NCI-H1048 (cell line): ENCODE measurements at places on chromosomes 16 and 17.

- no peak for DNase-seq
Measured at GRCh38 chr16:11036040-11036439, 91.7 kb downstream of the CLEC16A start.

DNA sequence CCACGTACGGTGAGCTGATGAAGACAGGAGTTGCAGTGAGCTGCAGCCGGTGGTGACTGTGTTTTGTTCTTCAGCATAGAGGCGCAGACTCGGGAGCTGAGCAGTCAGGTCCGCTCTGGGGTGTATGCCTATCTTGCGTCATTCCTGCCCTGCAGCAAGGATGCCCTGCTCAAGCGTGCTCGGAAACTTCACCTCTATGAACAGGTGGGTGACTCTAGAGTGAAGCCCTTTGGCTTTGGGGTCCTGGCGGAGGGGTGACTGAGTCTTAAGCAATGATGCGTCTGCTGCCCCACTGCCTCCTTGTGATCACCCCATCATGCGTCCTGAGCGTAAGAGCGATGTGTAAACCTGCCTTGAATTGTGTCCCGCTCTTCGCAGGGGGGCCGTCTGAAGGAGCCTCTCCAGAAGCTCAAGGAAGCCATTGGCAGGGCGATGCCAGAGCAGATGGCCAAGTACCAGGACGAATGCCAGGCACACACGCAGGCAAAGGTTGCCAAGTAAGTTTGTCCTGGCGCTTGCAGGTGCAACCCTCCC is 22.9 kb downstream of the UBN1 start:
- no peak for DNase-seq

DNA sequence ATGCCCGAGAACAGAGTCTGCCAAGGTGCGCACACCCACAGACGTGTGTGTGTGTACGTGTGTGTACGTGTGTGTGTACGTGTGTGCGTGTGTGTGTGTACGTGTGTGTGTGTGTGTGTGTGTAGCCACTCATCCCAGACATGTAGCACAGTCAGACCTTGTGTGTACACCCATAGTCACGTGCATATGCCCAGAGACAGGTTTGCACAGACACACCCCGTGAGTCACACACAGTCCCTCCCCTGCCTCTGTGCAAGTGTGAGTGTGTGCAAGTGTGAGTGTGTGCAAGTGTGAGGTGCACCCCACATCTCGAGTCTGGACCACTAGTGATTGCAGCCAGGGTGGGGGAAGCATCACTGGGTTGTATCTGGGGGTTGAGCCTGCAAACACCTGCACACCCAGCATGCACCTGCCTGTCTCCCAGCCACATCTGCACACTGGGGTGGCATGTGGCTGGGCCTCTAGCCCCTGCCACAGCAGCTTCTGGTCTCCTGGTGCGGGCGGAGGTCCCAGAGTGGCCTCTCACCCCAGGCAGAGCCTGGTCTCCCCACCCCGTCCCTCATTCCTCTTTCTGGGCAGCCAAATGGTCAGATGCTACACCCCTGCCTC is 23.6 kb downstream of the BAHCC1 start:
- DNase-seq, result no peak

- no peak for DNase-seq
Measured at GRCh38 chr16:75039941-75040340, 41.1 kb downstream of the ZNRF1 start.

GRCh38 chr17:8117367-8117979 is 841 bp downstream of the ALOXE3 start:
- DNase-seq, result no peak

- DNase-seq, result no peak
Measured at GRCh38 chr17:50687200-50688066, 20.3 kb downstream of the ANKRD40 start.

DNA sequence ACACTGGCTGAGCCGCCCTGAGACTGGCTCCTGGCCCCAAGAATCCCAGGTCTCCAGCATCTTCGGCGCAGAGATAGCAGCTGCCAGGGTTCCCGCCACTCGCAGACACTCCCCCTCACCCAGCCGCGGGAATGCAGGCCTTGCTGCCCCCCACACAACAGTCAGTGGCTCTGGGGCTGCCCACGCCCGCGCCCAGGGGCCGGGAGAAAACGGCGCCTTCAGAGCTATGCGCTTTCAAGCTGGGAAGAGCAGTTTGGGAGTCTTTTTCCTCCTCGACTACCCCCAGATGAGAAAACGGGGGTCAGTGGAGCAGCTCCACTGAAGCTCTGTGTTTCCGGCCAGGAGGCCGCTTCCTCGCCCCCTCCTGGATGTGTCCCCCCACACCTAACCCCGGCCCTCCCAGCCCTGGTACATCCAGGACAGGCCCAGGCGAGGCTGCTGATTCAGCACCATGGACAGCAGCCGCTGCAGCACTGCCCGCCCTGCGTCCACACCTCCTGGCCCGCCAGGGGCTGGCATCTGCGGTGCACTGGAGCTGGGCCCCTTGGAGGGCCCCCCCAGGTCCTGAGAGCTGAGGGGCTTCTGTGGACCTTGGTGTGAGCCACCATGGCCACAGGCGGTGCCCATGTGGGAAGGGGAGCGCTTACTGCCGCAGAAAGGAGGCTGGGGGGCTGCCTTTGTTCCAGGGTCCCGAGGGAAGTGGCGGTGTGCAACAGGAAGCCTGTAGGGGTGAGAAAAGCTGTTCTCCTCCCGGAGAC is 35.7 kb downstream of the CACNA1H start:
- DNase-seq, result no peak

DNA sequence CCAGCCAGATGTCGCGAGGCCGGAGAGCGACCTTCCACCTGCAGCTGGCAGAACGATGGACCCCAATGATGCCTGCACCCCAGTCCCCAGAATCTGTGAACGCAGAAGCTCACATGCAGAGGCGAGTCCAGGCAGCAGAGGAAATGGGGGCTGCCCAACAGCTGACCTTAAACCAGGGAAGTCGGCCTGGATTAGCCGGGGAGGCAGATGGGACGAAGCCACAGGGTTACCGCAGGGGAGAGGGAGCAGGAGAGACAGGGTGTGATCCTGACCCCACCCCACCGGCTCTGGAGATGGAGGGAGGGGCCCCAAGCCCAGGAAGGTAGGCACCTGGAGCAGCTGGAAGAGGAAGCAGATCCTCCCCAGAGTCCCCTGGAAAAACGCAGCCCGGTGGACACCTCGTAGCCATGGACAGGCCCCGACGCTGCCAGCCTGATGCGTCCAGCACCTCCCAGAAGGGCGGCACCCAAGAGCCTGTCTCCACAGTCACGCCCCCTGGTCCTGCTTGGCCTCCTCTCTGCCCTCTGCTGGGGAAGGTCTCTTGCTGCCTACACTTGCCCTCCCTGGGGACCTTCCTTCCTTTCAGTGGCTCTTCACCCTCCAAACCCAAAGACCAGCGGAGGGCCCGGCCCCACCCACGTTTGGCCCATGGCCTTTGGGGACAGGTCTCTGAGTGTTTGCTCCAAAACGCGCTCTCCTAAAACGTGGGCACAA is 37.3 kb downstream of the PIEZO1 start:
- no peak for DNase-seq

DNA sequence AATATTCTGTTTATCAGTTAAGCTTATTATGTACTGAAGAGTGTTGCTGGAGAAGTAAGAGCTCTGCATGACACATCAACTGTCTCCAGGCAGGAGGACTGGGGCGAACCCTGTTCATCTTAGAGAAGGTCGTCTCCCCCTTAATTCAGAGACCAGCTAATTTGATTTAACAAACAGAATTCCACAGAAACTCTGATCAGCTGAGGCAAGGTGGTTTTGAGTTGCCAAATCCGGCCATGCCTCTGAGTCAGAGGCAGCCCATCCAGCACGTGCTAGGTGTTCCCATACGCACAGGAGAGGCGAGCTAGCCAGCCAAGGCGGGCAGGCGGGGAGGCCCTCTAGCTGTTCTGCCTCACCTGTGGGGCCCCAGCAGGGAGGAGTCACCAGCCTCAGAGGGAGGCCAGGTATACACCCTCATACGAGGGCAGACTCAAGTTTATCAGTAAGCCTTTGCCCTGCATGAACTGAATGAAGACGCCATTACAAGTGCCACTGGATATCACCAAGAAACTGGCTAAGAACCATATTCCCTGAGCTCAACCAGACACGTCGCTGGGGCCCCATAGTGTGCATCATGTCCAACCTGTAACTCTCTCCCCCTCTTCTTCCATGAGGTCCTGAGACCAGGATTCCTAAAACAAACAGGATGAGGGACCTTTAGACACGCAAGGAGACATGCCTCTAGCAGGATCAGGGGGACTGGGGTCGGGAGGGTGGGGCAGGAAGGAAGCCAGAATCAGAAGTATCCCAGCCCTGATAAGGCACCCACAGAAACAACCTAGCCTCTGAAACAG is 25.7 kb downstream of the STAT5A start:
- no peak for DNase-seq

GRCh38 chr17:3957735-3958599 is 6.3 kb downstream of the ATP2A3 start:
- DNase-seq, result no peak

- no peak for DNase-seq
Measured at GRCh38 chr17:63082952-63083351, 116.9 kb downstream of the TANC2 start.

- no peak for DNase-seq
Measured at GRCh38 chr16:15887283-15887682, 1.1 kb downstream of the CEP20 start.

DNA sequence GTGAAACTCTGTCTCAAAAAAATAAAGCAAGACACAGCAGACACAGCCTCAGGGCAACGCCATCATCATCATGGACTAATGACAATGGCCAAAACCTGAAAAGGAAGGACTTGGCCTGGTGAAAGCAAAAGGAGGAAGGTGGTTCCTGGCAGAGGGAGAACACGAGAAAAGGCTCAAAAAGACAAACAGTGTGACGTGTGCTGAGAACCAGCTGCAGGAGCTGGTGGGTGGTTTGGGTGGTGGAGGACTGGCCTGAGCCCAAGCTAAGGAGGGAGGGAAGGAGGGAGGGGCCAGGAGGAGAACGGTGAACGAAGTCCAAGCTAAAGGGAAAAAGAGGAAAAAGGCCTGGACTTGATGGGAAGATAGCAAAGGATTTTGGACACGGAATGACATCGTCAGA is 85.1 kb downstream of the SLC39A11 start:
- no peak for DNase-seq

DNA sequence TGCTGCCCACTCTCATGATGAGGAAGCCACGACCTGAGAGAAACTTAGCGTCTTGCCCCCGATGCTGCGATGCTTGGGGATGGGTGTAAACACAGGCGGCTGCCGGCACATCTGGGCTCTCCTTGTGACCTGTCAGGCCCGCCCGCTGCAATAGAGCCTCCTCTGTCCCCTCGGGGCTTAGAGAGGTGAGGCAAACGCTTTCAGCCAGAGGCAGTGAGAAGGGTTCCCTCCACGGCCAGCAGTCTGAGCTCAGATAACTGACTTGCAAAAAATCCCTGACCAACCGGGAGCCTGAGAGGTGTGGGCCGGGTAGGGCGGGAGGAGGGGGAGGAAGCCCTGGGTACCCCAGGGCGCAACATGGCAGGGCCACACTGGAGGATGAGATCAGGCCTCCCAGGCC is 260.6 kb downstream of the C16orf95 start:
- DNase-seq, result no peak

- no peak for DNase-seq
Measured at GRCh38 chr16:814974-815373, 14.4 kb upstream of the GNG13 start.

- DNase-seq, result no peak
Measured at GRCh38 chr16:66468321-66468965, 41.3 kb downstream of the BEAN1 start.

DNA sequence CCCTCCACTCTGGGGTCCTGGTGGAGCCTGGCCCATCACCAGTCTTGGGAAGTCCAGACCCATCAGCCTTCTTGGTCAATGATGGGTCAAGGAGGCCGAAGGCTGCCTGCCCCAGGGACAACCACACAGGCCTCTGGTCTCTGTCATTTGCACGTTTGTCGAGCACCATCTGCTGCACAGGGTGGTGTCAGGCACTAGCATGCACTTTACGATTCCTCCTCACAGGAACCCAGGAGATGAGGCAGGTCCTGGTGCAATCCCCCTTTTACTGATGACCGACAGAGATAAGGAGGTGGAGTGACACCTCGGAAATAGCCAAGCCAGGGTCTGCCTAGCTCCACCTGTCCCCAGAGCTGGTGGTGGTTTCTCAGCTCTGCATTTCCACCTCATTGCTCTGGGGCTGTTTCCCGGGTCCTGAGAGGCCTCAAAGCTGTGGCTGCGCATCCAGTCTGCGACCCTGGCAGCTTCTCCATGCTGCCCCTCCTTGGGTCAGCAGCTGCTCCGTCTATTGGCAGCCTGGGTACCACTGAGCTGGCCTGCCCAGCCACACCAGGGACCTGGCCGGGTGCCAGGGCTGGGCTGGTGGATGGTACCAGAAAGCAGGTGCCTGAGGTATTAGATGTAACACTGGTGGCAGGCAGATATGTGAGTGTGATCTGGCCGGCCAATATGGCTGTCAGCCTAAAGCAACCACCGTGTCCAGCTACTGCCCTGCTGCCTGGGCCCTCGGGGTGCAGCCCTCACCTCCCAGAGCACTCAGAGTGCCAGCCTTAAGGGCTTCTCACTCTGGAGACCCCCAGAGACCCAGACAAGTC is 10.0 kb downstream of the MMP15 start:
- no peak for DNase-seq

GRCh38 chr17:77320044-77320440 is 179.3 kb downstream of the SEC14L1 start:
- DNase-seq, result no peak

- DNase-seq, result no peak
Measured at GRCh38 chr17:37133136-37133535, 184.4 kb downstream of the AATF start.

DNA sequence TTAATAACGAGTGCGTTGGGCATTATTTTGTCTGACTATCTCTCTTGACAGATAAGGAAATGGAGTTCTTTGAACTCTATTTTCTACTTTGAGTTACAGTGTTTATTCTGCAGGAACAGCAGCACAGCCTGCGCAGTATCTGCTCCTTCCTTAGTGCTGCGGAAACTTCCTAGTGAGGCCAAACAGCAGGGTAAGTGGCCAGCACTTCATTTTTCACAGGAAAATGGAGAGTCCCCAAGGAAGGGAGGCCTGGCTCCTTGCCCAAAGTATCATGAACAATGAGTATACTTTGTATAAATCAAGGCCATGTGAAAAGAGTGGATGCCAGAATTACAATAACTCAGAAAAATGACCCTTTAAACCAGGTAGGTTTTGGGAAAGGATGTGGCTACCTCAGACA is 140.6 kb downstream of the VPS53 start:
- no peak for DNase-seq
